Stimulated activated CD8-positive, alpha-beta memory T cell treated with anti-CD3 and anti-CD28 coated beads, Interleukin-4, amount 100 ng/mL, for 4 hours (primary cell): ENCODE measurements at places on chromosomes 7 and 10.

- no peak for DNase-seq
These were observed 58.6 kb downstream of the PROSER2 start for GRCh38 chr10:11881477-11882417.

GRCh38 chr10:12081879-12082557 is 13.3 kb downstream of the DHTKD1 start:
- DNase-seq: no peak

DNA sequence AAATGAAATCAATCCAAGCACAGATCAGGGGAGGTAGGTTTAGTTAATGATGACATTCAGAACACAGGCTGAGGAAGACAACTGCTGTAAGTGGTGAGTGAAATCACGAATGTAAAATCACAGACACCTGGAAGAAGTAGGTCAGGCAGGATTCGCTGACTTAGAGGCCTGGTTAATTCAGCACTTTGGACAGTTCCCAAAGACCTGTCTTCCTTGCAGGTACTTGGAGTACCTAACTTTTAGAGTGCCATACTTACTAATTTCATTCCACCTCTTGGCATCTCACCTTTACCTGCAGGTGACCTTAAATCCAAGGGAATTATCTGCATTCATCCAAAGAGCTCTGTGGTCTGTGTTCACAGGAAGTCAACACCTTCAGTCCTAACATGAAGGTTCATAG is 822.3 kb downstream of the PHTF2 start:
- DNase-seq: no peak

GRCh38 chr7:127935847-127936376 is 95.3 kb downstream of the LRRC4 start:
- DNase-seq: no peak

DNA sequence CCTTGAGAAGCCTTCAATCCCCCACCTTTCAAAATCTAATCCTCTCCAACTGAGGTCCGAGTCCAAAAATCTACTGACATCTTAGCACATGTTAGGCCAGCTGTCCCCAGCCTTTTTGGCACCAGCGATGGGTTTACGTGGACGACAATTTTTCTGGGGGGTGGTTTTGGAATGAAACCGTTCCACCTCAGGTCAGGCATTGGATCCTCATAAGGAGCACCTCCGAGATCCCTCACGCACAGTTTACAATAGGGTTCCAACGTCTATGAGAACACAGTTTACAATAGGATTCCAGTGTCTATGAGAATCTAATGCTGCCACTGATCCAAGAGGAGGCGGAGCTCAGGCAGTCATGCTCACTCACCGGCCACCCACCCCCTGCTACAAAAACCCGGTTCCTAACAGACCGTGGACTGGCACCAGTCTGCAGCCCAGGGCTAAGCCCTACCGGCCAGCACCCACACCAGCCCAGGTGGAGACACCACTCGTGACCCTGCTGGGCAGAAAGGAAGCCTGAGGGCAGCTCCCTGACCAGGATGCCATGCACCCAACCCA is 107.6 kb downstream of the DIP2C start:
- no peak for DNase-seq

DNA sequence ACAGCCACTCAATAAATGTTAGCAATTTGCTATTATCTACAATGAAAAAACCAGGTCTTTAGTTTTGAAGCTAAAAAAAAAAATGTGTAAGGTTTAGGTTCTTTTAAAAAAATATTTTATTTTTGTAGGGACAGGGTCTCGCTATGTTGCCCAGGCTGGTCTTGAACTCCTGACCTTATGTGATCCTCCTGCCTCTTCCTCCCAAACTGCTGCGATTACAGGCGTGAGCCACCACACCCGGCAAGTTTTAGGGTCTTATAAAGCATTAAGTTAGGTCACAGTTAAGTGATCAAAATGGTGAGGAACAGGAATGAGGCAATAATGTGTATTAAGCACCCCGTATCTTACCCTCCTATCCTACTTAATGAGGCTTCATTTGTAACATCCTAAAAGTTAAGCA is 774 bp downstream of the SEM1 start:
- DNase-seq: no peak

GRCh38 chr7:22801912-22802311 is 20.7 kb downstream of the TOMM7 start:
- no peak for DNase-seq

DNA sequence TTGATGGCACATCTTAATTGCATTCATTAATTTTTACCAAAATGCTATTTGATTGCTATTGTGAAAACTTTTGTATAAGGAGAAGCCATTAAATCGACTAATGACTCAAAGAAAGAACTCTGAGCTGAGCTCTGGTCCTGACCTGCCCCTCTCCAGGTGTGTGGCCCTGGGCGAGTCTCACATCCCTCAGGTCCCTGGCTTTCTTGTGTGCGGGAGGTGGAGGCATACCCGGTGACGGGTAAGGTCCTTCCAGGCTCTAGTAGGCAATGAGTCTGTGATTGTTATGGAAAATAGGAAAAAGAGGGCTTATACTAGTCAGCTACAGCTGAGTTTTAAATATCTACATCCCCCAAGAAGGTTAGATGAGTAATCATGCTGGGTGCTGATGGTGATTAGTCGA is 248.1 kb downstream of the GATA3 start:
- no peak for DNase-seq

DNA sequence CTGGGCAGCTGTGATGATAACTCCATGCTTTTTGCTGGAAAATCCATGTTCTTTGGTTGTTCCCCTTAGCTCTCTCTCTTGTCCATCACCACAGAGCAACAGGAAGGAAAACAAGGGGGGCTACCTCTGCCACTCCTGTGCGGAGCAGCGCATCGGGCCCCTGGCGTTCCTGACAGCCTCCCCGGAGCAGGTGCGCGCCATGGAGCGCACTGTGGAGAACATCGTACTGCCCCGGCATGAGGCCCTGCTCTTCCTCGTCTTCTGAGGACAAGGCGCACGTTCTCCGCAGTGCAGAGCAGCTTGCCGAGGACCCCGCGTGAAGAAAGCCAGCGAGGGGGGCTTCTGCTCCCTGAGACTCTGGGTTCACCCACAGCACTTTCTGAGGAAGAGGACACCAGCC is 40.3 kb downstream of the IL15RA start:
- DNase-seq: no peak

DNA sequence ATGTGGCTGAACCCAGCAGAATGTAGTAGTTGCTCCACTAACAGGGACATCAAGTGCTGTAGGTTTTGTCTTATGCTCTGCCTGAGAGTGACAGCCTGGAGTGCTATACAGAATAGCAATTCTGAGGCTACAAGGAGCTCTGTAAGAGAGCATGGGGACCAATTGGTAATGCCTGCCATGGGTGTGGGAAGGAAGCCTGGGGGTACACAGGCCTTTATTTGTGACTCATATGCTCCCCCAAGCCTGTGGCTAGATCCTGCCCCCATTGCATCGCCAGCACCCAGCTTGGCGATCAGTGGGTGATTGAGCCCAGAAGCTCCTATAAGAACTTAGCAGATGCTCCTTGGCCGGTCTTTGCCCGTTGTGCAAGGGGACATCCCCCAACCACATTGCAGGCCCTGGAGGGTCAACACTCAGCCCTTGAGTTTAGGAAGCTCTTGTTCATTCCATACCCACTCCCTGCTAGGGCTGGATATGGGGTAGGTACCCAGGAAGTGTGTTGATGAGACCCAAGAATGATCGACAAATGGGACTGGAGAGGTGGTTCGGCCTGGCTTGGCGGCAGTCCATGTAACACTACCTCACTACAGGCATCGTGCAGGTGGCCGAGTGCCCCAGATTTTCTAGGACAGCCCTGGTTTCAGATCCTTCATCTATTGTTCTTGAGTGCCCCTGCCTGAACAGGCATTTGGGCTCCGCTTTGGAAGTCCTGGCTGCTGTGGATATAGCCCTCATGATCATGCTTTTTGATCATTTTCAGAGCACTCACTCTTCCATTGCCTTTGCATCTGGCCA is 37.7 kb downstream of the ZMIZ1 start:
- no peak for DNase-seq

DNA sequence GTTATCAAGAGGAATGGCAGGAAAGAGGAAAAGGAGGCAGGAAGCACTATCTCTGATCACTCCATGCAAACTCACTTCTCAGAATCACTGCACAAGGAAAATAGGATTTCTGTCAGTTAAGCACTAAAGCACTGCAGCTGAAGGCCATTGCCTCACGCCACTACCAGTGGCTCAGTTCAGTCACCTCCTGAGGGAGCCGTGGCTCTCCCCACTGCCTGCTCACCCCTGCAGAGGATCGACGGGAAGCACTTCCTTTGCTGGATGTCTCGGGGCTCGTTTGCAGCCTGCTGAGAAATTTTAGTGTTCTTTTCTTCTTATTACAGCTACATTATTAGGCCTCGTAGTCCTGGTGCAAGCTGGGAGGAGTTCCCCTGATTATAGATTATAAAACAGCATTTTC is 90.1 kb upstream of the ADCY1 start:
- no peak for DNase-seq

GRCh38 chr10:103982639-103983038 is 15.7 kb downstream of the SLK start:
- DNase-seq: no peak

GRCh38 chr10:44706745-44707144 is 204.4 kb upstream of the TMEM72 start:
- no peak for DNase-seq

- no peak for DNase-seq
These were observed 305.2 kb downstream of the ADARB2 start for GRCh38 chr10:1432161-1432560.

- DNase-seq: no peak
These were observed 124.5 kb downstream of the TMEM168 start for GRCh38 chr7:112665709-112666108.

- no peak for DNase-seq
These were observed 358.4 kb downstream of the KCNMA1 start for GRCh38 chr10:77279207-77279606.

DNA sequence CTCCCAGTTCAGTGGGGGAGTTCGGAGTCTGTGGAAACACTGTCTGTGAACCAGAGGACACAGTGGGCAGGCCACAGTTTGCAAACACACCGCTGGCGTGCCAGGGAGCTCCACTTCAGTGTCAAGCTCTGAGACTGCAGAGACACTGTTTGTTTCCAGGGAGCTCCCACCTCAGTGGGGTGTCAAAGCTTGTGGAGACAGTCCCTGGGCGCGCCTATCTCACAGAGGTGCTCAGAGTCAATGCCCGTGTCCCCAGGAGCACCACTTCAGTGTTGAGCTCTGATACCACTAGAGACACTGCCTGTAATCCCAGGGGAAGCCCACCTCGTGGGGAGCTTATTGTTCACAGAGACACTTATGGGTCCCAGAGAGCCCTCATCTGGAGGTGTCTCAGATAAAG is 4.3 kb downstream of the MYO1G start:
- no peak for DNase-seq

- DNase-seq: no peak
These were observed 41.9 kb upstream of the NXPH1 start for GRCh38 chr7:8391353-8392062.

GRCh38 chr7:84122582-84123360 is 71.8 kb downstream of the SEMA3A start:
- no peak for DNase-seq

DNA sequence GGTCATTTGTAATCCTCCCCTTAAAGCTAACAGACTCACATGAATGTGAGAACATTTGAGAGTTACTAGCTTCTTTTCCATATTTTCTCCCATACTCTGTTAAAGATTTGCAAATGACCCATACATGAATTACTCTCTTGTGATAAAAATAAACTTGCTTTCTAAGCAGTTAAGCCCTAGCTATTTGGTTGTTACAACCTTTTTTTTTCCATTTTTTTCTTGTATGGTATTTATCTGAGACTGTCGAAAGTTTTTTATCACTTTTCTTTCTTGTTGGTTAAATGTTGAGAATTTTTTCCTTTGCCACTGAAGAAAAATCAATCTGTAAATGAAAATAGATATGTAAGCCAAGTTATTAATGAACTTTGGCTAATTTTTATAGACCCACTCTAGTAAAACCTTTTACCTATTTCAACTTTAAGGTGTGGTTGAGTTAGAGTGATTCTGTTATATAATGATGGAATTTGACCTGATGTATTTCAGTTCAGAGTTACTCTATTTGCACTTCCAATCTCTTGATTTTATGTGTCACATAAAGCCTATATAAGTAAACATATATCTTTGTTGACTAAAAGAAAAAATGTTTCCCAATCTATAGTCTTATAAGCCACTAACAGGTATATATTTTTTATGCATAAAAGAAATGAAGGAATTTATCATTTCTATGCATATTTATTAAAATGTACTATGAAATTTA is 19.0 kb upstream of the TMEM229A start:
- DNase-seq: no peak

- DNase-seq: no peak
These were observed 40.3 kb upstream of the TNPO3 start for GRCh38 chr7:129095258-129095657.

GRCh38 chr7:15011289-15011688 is 108.7 kb upstream of the DGKB start:
- no peak for DNase-seq

- no peak for DNase-seq
These were observed 16.5 kb upstream of the INPP5A start for GRCh38 chr10:132521041-132521465.

DNA sequence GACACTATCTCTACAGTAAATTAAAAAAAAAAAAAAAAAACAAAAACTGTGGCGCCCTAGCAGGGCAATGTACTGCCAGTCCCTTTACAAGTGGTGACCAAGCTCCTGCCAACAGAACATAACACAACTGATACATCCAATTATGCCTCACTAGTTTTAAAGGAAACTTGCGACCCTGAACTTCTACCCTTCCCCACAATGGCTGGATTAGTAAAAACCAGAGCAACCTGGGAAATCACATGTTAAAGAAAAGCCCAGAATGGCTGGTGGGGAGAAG is 16.5 kb downstream of the ATE1 start:
- no peak for DNase-seq

DNA sequence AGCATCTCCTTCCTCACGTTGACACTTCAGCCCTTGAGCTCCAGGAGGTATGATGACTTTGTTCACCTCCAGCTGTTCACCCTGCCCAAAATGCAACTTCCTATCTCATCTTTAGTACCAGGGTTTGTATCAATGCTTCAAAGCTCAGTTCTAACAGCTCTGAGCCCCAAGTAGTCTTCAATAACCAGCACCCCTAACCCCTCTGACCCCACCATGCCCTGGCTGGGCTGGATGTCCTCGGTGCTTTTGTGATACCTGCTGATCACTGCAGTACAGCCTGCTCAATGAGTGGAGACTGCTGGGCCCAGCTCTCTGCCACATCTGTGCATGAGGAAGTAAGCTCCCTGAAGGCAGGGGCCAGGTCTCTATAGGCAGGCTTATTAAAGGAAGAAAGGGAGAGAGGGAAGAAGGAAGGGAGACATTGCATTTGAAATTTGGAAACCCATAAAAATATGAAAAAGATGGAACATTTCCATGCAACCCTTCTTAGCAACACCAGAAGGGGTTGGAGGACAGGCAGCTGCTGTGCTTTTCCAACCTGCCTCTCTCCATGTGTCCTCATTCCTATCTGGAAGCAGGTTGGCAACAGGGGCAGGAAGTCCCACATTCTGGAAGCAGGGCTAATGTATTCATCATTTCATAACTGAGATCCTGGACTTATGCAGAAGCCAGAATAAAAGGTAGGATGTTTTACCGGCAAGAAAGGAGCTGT is 756.1 kb downstream of the GRID1 start:
- no peak for DNase-seq

DNA sequence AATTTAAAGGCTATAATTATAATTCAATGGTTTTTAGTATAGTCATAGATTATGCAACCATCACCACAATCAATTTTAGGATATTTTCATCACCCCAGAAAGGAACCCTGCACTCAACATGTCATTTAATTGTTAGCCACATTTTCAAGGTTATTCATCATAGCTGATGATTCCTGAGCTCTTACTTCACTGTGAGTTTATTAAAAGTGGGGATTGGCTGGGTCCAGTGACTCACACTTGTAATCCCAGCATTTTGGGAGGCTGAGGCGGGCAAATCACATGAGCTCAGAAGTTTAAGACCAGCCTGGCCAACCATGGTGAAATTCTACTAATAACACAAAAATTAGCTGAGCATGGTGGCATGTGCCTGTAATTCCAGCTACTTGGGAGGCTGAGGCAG is 787 bp downstream of the CCL26 start:
- no peak for DNase-seq
